PC-3 (cell line): ENCODE measurements at places on chromosomes 12 and 14. TPM values are rescaled to one million over a fixed set of nuclear protein-coding genes. Genes with fewer than 3 reads are reported as not detected.

GRCh38 chr12:65900912-65901672, 76.8 kb downstream of the HMGA2 start:
- DNase-seq = no peak
- no peak overlapping the region for H3K4me3 ChIP-seq
- peaks cover 62% of the 10 kb centered on the region for H3K36me3 ChIP-seq
- peaks cover 14% of the 10 kb centered on the region for H3K4me1 ChIP-seq
- no peaks in the 10 kb centered on the region for H3K27me3 ChIP-seq

The ZNF268 gene
- 0.40 and 1.1 TPM in 2 replicates for total RNA-seq

The C12orf56 gene
- total RNA-seq = 5.7 and 8.1 TPM in 2 replicates

GRCh38 chr12:31205054-31205453, 120.9 kb downstream of the SINHCAF start:
- H3K36me3 ChIP-seq = no peaks in the 10 kb centered on the region
- DNase-seq = peak; percentile 40
- no peaks in the 10 kb centered on the region for H3K27me3 ChIP-seq
- peak overlapping the region; percentile 68 for H3K27ac ChIP-seq
- peaks cover 64% of the 10 kb centered on the region for H3K4me1 ChIP-seq

GRCh38 chr12:2322554-2323120, 269.9 kb downstream of the CACNA1C start:
- peaks cover 33% of the 10 kb centered on the region for H3K27me3 ChIP-seq
- H3K4me3 ChIP-seq = no peak overlapping the region
- H3K4me1 ChIP-seq = no peaks in the 10 kb centered on the region
- no peak for DNase-seq

DNA sequence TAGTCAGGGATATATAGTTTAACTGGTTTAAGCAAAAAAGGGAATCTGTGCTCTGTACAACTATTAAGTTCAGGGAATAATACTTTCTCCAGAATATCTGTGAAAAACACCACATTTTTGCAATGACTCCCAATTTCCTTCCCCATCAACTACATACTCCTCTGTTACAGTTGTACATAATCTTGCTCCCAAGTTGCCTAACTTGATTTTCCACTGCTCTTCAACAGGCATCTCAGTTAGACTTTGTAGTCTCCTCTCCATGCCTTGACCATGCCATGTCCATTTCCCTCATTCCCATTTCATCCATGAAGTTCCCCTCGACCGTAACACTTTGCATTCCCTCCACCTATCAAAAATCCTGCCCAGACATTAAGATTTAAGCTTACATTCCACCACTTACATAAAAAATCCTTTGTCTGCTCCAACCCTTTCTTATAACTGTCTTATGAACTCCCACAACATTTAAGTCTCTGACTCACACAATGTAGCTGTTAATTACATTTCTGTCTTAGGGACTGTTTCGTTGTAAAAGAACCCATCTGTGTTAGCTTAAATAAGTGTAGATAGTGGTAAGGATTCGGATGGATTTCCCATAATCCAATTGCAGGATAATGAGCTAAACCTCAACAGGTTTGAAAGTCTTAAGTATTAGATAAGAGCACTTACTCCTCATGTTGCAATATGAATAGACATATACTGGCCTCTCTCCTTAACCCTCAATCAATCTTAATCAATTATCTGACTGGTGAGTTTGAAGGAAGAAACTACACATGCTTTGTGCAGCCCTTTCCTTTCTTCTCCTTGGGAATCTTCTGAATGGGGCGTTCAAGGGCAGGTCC, 156.5 kb downstream of the PAWR start:
- H3K4me3 ChIP-seq = no peak overlapping the region
- H3K27ac ChIP-seq = no peak overlapping the region; the same call in 1 of the 2 replicates
- H3K36me3 ChIP-seq = no peaks in the 10 kb centered on the region
- DNase-seq = peak; percentile 40

GRCh38 chr14:93017898-93018297, 94.9 kb downstream of the CHGA start:
- no peaks in the 10 kb centered on the region for H3K36me3 ChIP-seq
- H3K27ac ChIP-seq = no peak overlapping the region
- H3K4me1 ChIP-seq = no peaks in the 10 kb centered on the region
- H3K27me3 ChIP-seq = no peaks in the 10 kb centered on the region
- no peak overlapping the region for H3K4me3 ChIP-seq

- DNase-seq = no peak
- H3K4me1 ChIP-seq = peaks cover 13% of the 10 kb centered on the region
- H3K27ac ChIP-seq = no peak overlapping the region
- H3K4me3 ChIP-seq = no peak overlapping the region
- no peaks in the 10 kb centered on the region for H3K36me3 ChIP-seq
Measured at GRCh38 chr12:30531731-30532678, 163.7 kb downstream of the IPO8 start.

DNA sequence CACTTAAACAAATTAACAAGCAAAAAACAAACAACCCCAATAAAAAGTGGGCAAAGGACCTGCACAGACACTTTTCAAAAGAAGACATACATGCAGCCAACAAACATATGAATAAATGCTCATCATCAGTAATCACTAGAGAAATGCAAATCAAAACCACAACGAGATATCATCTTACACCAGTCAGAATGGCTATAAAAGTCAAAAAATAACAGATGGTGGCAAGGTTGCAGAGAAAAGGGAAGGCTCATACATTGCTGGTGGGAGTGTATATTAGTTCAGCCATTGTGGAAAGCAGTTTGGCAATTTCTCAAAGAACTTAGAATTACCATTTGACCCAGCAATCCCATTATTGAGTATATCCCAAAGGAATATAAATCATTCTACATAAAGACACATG, 34.6 kb upstream of the NT5DC3 start:
- no peaks in the 10 kb centered on the region for H3K36me3 ChIP-seq
- H3K27me3 ChIP-seq = no peaks in the 10 kb centered on the region
- no peak overlapping the region for H3K4me3 ChIP-seq
- no peak overlapping the region for H3K27ac ChIP-seq

GRCh38 chr12:89700191-89700810, 8.3 kb downstream of the ATP2B1 start:
- no peaks in the 10 kb centered on the region for H3K27me3 ChIP-seq
- peak; percentile 73 for DNase-seq
- peaks cover 54% of the 10 kb centered on the region for H3K4me1 ChIP-seq
- no peak overlapping the region for H3K4me3 ChIP-seq
- no peaks in the 10 kb centered on the region for H3K36me3 ChIP-seq

DNA sequence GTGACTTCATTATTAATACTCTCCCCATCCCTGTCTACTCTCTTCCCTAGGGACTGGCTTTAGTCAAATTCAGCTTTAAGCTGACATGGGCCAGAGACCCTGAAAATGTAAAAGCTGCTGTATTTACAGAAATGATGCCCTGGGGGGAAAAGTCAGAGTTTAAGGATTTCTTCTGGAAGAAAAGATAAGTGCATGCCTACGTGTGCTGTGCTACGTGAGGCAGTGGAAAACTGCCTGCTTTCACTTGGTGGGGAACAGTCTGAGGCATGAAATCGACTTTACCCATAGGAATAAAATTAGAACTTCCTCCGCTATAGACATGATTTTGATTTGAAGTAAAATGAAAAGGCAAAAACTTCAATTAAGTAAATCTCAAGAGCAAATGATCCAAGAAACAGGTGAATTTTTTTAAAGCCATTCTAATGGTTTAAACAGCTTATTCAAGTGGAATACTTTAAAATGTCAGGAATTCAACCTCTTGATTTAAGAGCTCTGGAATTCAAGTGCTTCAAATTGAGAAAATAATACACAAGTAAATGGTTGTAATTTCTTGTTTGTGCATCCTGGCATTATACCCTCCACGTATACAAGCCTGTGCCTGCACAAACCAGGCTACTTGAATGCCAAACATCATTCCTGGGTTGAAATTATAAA, 168.5 kb downstream of the FOXN3 start:
- peaks cover 35% of the 10 kb centered on the region for H3K4me1 ChIP-seq
- H3K27ac ChIP-seq = no peak overlapping the region
- no peaks in the 10 kb centered on the region for H3K36me3 ChIP-seq
- H3K27me3 ChIP-seq = no peaks in the 10 kb centered on the region
- no peak overlapping the region for H3K4me3 ChIP-seq

The NFE2 gene
- 0.26 and 0.40 TPM in 2 replicates for total RNA-seq

GRCh38 chr12:46771268-46771827, 54.4 kb downstream of the SLC38A4 start:
- H3K4me1 ChIP-seq = peaks cover 38% of the 10 kb centered on the region
- no peaks in the 10 kb centered on the region for H3K27me3 ChIP-seq
- H3K36me3 ChIP-seq = no peaks in the 10 kb centered on the region
- no peak overlapping the region for H3K27ac ChIP-seq

- DNase-seq = no peak
- no peak overlapping the region for H3K27ac ChIP-seq
- H3K4me3 ChIP-seq = no peak overlapping the region
- no peaks in the 10 kb centered on the region for H3K27me3 ChIP-seq
Measured at GRCh38 chr12:4563336-4563735, 1.3 kb downstream of the DYRK4 start.

The COA8 gene
- total RNA-seq = 52.7 and 62.3 TPM in 2 replicates

The DHH gene
- total RNA-seq = 0.04 and 0.23 TPM in 2 replicates

DNA sequence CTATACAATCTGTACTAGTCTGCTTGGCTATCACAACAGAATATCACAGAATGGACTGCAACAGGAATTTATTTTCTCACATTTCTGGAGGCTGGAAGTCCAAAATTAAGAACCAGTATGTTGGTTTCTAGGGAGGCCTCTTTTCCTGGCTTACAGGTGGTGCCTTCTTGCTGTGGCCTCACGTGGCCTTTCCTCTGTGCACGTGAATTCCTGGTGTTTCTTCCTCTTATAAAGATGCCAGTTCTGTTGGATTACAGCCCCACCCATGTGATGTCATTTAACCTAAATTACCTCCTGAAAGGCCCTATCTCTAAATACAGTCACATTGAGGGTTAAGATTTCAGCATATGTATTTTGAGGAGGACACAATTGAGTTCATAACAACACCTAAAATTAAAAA, 32.1 kb upstream of the C2CD5 start:
- H3K27me3 ChIP-seq = no peaks in the 10 kb centered on the region
- no peaks in the 10 kb centered on the region for H3K36me3 ChIP-seq
- H3K27ac ChIP-seq = no peak overlapping the region
- DNase-seq = no peak
- H3K4me3 ChIP-seq = no peak overlapping the region

The CACNB3 gene
- 21.4 and 32.9 TPM in 2 replicates for total RNA-seq

DNA sequence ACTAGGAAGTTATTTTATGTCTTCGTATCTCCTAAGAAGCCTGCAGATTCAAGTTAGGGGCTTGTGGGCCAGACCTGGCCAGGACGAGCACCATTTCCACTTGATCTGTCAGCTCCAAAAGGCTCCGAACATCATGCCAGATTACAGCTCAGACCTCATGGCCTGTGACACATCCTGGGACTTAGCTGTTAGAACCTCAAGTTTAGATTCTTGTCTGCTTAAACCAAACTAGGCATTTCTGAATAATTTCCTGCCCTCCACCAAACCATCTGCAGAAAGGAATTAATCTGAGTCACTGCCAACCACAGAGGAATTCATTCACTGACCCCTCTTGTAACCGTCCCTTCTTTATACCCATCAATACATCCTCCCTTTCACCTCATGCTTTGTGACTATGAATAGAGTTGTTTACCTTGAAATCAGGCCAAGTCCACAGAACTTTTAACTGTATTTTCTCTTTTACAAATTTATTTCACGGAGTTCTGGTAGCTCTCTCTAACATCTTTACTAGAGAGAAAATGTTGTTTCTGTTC, 120.3 kb downstream of the FBXL14 start:
- H3K27ac ChIP-seq = peak overlapping the region; percentile 95
- H3K36me3 ChIP-seq = no peaks in the 10 kb centered on the region
- H3K4me1 ChIP-seq = peaks cover 33% of the 10 kb centered on the region
- DNase-seq = peak; percentile 95
